Stimulated activated CD8-positive, alpha-beta memory T cell treated with anti-CD3 and anti-CD28 coated beads, Interleukin-4, amount 100 ng/mL, for 1 hour (primary cell): ENCODE measurements at places on chromosomes 12 and 14.

DNA sequence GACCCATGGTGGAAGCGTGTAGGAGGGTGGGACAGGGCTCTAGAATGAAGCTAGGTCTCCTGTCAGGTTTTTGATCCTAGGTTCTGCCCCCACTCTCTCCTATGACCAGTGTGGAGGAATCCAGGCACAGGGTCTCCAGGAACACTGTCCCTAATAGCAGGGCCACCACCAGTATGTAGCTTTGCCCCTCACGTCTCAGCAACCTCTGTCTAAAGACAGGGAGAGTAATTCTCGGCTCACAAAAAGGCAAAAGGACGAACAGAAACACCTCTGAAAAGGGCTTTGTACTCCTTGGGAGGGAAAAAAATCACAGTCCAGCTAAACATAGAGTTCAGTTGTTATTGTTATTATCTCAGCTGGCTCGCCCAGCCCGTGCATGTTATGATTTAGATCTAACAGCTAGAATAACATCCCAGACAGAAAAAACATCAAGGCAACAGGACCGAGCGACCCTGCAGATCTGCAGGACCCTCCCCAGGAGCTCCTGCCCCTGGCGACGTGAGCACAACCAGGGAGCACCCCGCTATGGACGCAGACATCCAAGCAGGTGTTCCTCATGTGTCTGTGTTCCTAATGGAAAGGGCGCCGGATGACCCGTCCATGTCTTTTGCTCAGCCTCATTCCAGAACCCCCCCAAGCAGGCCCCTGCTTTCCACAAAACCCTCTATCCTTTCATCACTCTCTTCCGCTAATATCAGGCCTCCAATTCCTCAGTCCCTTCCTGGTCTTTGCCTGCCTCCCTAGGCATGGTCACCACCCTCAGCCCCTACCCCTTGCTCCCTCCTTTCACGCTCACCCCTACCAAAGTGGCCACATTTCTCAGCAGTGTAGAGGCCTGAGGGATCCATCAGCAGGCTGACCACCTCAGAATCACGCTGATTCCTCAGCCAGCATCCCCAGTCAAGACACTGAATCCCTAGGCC lies 14.2 kb upstream of the SLC6A12 start:
- DNase-seq, result no peak

DNA sequence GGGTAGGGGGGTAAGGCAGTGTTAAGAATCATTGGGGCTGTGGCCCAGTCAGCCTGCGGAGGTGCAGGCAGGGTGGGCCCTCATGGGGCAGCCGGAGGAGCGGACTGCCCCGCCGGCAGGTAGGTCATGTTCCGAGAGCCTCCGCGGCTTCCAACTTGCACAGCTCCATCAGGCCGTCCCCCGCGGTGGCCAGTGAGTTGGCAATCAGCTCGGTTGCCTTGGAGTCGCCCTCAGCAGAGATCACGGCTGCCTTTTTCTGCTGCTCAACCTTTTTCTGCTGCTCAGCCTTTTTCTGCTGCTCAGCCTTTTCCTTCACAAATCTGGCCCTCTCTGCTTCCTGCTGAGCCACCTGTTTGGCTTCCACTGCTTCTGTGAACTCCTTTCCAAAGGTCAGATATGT lies 41.1 kb upstream of the CSRNP2 start:
- DNase-seq, result no peak

DNA sequence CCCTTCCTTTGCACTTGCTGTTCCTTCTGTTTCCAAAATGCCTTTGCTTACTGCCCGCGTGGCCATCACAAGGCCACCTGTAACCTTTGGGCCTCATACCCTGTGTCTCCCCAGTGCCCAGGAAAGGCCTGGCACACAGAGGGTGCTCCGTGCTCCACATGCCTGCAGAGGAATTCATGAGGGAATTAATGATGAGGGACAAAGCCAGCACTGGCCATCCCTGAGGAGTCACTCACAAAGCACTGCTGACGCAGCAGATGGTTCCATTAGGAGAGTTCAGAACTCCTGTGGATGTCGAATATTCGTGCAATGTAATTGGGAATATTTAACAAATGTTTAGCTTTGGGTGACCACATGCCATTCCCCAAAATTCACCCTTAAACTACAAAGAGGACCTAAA lies 49.6 kb upstream of the PRMT8 start:
- DNase-seq, result no peak

DNA sequence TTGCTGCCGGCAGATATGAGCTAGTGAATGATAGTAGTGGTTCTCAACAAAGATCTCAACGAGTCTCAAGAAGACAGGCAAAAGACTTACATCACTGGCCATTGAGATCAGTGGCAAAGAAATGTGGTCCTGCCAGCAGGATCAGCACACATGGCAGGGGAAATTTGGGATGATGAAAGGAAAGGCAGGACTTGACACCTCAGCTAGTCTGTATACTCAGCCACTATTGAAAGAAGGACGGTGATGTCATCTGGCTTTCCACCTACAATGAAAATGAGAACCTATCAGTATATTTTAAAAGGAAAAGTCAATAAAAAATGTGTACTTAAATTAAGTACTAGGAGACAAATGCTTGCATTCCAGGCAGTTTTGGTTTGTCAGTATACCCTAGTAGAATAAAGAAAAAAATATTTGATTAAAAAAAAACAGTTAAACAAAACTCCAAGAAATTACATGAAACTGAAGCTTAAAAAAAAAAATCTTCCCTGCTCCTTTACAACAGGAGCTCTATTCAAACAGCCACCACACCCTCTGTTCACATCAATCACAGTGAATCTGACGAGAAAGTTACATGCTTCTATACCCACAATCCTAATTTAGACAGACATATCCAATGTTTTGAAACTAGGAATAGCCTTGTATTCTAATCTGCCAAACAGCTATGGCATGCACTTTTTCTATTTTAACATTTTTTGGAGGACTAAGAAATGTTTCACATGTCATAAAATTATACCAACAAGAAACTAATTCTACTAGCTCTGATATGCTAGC lies 34.9 kb downstream of the RAD9B start:
- DNase-seq, result no peak

DNA sequence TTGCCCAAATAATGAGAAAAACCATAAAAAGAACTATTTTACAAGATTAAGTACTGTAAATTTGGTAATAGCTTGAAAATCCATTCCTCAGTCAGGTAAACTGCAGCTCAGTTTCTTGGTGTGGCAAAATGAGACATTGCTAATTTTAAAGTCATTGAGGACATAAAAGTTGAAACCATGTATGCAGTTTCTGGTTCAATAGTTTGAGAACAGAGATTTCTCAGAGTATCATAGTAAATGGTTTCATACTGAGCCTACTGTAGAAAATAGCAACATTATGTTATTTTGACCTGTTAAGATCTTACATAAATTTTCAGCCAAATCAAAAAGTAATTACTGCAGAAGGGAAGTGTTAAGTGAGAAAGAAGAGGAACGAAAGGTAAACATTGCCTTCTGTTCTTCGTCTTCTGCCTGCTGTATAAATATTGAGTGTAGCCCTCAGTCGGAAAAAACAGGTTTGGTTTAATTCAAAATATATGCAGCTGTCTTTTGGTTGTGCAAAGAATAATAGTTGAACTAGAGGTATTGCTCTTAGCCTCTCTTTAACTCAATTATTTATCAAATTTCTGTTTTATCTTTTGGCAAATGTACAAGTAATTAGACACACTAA lies 119.6 kb downstream of the SYNE2 start:
- DNase-seq, result no peak
